Activated CD4-positive, alpha-beta T cell treated with anti-CD3 and anti-CD28 coated beads, Interleukin-2, amount 10 ng/mL, durations not matched to agents 7 days and 5 days (primary cell): ENCODE measurements at places on chromosomes 4 and X.

DNA sequence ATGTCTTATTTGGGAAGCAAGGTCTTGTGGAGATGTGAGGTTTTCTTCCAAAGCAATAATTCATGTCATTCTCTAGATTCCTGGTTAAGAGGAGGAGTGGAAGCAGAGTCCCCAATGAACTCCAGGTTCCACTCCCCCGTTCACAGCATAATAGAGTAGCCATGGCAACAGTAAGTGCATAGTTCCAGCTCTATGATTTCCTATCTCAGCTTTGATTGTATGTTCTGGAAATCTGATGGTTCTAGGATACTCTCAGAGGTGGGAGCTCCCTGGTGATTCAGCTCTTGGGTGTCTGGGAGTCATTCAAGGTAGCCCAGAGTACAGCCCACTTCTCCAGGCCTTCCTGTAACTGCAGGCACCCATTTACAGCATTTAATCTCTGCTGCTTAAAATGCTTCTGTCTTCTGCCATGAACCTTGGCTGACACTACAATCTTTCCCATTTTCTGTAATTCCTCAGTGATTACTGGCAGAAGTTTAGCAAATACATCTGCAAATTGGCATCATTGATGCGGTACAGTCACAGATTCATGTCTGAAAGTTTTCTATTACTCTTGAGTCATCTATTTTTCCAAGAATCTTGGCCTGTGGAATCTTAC, 242.0 kb downstream of the MAPK10 start:
- DNase-seq, result no peak

DNA sequence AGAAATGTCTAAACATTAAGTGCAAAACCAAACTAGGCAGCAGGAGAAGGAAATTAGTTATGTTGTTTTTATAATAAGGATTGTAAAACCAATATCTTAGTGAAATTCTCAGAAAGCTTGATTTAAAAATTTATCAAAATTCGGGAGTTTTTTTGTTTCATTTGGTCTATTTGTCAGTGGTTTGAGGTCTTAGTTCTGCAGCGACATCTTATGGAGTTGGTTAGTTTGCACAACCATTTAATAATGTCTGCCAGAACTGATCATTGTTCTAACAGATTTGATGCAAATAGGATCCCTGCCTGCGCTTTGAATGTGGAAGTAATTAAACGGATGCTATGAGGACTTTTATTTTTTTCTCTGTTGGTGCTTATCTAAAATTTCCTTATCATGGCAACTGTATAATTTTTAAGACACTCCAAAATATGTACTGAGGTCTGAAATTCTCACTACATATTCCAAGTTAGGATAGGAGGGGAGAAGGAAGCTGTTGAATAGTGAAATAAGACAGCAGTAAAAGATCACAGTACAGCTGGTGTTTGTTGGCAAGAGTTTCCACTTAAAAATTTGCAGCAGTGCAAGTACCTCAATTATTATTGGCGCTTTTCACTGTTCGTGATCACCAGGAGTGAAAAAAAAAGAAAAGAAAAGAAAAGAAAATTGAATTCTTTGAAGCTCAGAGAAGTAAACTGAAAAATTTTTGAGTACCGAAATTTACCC, 2521.4 kb downstream of the ARAP2 start:
- DNase-seq, result no peak

DNA sequence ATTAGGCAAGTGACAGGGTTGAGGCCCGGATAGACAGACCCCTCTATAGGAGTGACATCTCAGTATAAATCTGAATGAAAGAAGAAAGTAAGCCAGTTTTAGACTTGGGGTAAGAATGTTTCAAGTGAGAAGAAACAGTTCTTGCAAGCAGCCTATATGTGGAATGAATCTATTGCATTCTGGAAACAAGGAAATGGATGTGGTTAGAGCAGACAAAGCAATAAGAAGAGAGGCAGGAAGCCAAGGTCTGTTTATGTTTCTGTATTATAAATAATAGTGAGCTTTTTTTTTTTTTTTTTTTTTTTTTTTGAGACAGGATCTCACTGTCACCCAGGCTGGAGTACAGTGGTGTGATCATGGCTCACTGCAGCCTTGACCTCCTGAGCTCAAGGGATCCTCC, 255.8 kb downstream of the UNC5C start:
- peak; percentile 9 for DNase-seq

GRCh38 chr4:40246938-40247337, 50.1 kb downstream of the RHOH start:
- no peak for DNase-seq

DNA sequence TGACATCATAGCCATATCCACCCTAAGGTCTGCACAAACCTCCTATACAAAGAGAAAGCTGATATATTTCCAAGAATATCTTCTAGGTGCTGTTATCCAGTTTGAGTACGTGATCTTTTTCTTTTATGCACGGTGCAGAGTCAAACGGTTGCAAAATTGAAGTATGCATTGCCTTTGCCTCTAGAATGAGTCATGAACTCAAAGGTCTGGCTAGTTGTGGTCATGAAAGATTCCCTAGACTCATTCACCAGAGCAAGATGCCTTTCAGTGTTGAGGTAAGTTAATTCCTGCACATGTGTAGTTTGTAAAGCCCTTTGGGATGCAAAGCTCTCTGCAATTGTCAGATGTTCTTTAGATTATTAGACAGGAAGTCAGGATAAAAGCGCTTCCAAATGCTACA, 704.4 kb downstream of the PCDH19 start:
- no peak for DNase-seq

DNA sequence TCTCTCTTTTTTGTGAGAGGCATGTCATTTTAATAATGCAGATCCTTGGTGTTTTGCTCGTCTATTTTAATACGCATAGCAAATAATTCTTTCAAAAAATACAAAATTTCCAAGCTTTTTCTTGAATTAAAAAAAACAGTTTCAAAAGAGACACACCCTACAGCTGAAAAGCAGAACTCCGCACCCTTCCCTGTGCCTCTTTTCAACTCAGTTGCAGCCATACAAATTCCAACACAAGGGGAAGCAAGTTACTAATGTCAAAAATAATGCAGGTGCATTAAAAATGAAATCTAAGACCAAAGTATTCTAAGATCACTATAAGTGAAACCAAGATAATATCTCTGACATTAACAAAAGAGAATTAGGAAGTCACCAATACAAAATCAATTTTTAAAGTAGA, 66.6 kb downstream of the NR3C2 start:
- no peak for DNase-seq

- peak; percentile 30 for DNase-seq
Observed at GRCh38 chrX:57453901-57454300, 137.9 kb upstream of the ZXDB start.

- DNase-seq, result no peak
Observed at GRCh38 chr4:46656071-46656470, 253.0 kb downstream of the COX7B2 start.

GRCh38 chr4:94504545-94504944, 52.8 kb downstream of the PDLIM5 start:
- DNase-seq, result no peak

- no peak for DNase-seq
Observed at GRCh38 chrX:104864296-104864695, 298.3 kb downstream of the IL1RAPL2 start.

GRCh38 chr4:181119186-181119585, 1124.0 kb upstream of the TENM3 start:
- no peak for DNase-seq
